Dermis microvascular lymphatic vessel endothelial cell (primary cell): ENCODE measurements at places on chromosomes 11 and 22. TPM values are rescaled to one million over a fixed set of nuclear protein-coding genes. Genes with fewer than 3 reads are reported as not detected.

GRCh38 chr11:122882189-122882856, at the start of gene JHY:
TSS of gene JHY (plus strand) at chr11:122882759. CDS start at chr11:122885850, 3,091 bp downstream.
- DNase-seq: no peak

DNA sequence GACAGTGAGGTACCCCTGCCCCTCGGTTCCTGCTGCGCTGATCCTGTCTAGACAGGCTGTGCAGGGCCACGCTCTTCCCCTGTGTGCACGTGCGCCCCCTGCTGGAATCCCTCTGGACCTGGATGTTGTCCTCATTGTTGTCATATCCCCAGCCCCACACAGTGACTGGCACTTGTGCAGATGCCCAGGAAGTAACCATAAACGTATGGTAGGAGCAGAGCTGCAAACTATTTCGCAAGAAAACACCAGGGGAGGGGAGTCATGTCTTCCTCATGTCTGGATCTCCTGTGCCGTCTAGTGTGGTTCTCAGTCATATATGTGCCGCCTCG, 114.7 kb downstream of the CRYBB2 start:
- DNase-seq: peak; percentile 12

DNA sequence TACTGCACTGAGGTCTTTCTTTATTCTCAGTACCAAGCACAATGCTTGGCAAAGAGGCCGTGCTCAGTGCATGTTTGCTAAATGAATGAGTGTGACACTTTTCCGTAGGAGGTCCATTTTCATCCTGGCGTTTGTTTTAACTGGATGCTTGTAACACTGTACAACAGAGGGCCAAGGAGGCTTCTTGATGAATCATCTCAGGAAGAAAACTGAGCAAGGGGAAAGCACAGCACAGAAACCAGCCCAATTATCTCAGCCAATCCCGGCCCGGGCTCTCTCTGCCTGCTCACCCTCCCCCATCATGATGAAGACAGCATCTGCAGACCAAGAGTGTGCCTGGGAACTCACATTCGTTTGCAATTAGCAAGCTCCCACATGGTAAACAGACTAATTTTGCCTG, 570.3 kb downstream of the OPCML start:
- no peak for DNase-seq

DNA sequence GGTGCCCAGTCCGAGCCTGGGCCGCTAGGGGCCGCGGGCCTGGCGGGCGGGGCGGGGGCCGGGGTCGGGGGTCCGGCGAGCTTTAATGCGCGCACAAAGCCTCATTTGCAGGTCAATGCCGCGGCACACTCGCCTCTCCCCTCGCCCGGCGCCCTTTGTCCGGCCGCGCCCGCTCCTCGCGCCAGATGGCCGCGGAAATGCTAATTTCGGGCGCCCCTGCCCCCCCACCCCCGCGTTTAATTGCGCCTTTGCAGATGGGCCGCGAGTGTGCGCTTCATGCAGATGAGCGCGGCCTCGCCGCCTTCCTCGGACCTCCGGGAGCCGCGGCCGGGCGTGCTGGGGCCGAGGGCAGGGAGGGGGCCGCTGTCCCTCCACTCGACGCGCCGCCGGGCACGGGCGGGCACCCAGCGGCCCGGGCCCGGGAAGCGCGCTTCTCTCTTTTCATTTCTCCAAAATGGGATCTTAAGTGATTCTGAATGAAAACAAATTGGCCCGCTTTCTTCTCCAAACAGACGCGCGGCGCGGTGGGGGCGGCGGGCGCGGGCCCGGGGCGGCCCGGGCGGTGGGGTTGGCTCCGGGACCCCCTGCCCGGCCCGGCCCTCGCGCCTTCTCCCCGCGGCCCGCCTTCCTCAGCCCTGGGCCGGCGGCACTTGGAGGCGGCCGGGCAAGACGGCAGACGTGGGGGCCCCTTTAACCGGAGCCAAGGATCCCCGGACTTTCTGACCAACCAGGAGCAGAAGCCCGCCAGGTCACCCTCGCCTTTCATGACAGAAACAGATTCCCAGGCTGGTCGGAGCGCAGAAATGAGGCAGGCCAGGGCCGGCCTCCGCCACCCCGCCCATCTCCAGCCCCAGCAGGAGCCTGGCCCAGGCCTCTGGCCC, 22.9 kb downstream of the CDKN1C start:
- no peak for DNase-seq

GRCh38 chr11:14357881-14358728, 878 bp downstream of the RRAS2 start:
- peak; percentile 75 for DNase-seq

GRCh38 chr11:28697920-28698827, 590.0 kb downstream of the METTL15 start:
- peak; percentile 22 for DNase-seq

- no peak for DNase-seq
Observed at GRCh38 chr11:132245403-132246385, 875.3 kb downstream of the NTM start.

DNA sequence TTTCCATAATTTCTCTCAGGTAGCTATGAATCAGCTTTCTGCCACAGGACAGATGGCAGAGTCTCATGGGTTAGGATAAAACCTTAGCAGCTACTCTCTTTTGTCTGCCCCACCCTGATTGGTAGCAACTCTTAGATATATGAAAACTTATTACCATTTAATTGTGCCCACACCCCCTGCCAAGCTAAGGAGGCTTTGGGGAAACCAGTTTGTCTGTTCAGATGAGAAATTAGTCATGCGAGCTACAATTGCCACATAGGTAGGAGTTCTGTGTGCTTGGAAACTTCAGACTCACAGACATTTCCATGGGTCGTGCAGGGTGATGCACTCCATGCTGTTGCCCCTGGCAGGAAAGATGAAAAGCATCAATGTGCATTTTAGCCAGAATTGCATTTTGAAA, 39.9 kb downstream of the CD44 start:
- no peak for DNase-seq

DNA sequence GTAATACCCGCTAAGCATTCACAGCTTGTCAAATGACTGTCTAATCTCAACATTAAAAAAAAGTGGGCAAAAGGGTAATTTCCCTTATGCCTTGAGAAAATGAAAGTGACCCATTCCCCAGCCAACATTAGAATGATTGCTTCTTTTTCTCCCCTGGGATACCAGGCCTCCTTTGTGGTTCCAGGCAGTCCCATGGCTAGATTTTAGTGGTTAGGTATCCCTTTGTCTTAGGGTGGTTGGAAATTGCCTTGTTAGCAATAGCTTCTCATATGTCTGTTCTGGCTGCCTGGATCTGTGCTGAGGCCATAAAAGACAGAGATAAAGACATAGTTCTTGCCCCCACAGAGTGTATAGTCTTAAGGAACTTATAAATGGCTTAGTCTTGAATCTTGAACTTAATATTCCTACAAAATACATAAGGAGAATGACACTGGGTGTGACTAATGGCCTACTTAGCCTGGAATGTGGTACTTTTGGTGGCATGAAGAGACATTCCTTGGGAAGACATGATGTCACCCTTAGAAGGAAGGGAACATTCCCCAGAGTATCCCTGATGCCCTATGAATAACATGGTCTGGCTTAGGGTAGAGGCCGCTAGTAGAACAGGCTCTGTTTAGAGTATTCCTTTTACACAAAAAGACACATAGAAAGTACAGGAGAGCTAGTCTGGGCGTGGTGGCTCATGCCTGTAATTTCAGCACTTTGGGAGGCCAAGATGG, 90.3 kb downstream of the ZBTB16 start:
- DNase-seq: no peak

DNA sequence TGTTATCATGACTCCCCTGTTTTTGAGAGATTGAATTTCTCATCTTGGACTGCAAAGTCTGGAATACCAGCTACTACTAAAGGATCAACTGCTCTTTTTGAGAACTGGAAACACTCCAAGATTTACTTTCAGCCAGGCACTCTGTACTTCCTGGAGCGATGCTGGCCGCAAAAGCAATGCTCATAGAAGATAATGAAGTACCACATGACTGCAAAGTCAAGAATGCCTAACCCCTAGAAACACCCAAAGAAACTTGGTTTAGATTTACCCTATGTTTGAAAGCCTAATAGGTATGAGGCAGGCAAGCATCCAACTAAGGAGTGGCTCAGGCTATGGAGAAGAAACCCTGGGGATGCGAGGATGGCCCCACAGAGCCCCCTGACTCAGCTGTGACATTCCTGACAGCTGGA, 47.7 kb upstream of the ARHGAP20 start:
- no peak for DNase-seq

DNA sequence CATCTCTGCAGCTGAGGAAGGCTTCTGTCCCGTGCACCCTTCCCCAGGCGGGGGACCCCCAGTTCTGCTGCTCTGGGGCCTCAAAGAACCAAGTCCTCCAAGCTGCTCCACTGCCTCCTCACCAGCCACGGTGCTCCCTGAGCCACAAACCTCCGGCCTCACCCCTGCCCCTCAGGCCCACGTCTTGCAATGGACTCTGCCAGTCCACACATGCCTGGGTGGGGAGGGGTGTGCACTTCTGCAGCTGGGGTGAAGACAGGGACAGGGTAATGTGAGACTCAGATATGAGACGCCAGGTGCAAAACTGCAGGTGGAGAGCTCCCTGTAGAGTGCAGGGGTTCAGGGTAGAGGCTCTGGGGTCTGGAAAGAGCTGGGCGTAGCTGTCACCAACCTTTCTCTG, 3.2 kb upstream of the PTDSS2 start:
- no peak for DNase-seq

DNA sequence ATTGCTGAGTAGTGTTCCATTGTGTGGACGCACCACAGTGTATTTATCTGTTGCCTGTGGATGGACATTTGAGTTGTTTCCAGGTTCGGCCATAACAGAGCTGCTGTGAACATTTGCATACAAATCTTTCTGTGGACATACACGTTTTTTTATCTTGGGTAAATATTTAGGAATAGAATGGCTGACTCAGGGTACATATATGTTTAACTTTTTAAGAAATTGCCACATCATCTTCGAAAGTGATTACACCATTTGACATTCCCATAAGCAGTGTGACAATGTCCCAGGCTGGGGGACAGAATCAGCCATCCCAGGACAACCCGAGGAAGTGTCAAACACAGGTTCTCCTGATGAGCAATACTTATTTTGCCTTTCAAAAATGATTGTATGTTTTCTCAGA, 87.9 kb downstream of the OSBP2 start:
- no peak for DNase-seq

DNA sequence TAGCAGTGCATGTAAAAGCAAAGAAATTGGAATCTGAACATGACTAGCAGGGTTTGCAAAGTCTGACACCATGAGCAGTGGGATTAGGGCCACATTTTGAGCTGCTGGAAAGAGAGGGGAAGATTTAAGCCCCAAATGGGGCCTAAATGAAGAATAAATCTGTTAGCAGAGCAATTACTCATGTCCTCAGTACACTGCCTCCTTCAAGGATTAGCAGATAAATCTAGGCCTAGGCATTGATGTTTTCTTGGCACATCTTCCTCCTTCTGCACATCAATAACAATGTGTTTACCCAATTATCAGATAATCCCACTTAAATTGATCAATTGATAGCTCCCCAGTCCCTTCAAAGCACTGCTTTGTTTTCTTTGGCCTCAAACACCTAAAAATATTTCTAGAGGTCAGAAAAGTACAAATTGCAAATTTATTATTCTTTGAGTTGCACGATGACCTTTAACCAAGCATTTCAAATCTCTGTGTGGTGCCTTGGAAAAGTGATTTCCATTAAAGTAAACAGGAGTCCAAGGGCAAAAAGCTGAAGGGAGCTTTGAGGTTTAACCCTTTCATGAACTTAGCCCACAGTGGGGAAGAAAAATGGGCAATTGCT, 514.7 kb upstream of the CHORDC1 start:
- no peak for DNase-seq

GRCh38 chr11:64233913-64234586, at the start of gene VEGFB:
TSS of gene VEGFB (plus strand) at chr11:64234584. CDS start at chr11:64234834, 250 bp downstream.
- DNase-seq: no peak

GRCh38 chr11:122287401-122287800, 171.4 kb upstream of the BLID start:
- DNase-seq: no peak

GRCh38 chr11:56841210-56841810, 92.8 kb upstream of the OR9G4 start:
- peak; percentile 64 for DNase-seq

CD3E gene
- not detected in 2 replicates for total RNA-seq

OR6M1 gene
- total RNA-seq: not detected in 2 replicates

NRIP3 gene
- 0.63 and 1.2 TPM in 2 replicates for total RNA-seq

MAP6 gene
- total RNA-seq: 0.26 and 0.51 TPM in 2 replicates

OR8D1 gene
- not detected in 2 replicates for total RNA-seq

DEUP1 gene
- not detected in 2 replicates for total RNA-seq

C11orf98 gene
- total RNA-seq: 23.3 and 24.4 TPM in 2 replicates

MB gene
- not detected in 2 replicates for total RNA-seq

NXPE4 gene
- not detected in 2 replicates for total RNA-seq

HPX gene
- 0.13 and 0.25 TPM in 2 replicates for total RNA-seq

C11orf86 gene
- not detected in 2 replicates for total RNA-seq

RRP8 gene
- 8.1 and 9.2 TPM in 2 replicates for total RNA-seq

PRR33 gene
- total RNA-seq: not detected in 2 replicates

ANGPTL5 gene
- not detected in 2 replicates for total RNA-seq

LRRC74B gene
- not detected in 2 replicates for total RNA-seq
